ENCODE measurements at places on chromosomes 1 and 21.

GRCh38 chr1:1763657-1764621, 14.3 kb downstream of the NADK start:
- DNase-seq, result no peak

DNA sequence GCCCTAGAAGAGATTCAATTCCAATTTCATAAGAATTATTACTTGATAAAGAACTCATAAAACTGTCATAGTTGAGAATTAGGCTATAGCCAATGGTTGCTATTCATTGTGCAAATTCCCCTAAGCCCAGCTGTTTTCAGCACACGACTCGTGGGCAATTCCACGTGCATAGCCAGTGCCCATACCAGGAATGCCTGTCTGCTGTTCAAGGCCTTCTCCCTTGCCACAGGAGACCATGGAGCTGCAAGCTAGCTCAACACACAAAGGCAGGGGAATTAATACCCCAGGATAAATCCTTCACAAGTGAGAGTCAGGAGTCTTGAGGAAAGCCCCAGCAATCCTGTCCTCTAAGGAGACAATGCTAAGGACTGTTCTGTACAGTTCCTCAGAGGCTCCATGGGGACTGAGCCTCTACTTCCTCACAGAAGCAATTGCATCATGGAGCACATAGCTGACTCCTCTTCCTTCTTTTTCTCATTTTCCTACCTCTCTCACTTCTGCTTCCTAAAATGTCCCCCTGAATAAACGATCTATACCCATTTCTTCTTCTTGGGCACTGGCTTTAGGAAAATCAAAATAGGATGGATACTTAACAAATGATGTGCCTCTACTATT, 19.1 kb upstream of the CHRM3 start:
- DNase-seq, result no peak

DNA sequence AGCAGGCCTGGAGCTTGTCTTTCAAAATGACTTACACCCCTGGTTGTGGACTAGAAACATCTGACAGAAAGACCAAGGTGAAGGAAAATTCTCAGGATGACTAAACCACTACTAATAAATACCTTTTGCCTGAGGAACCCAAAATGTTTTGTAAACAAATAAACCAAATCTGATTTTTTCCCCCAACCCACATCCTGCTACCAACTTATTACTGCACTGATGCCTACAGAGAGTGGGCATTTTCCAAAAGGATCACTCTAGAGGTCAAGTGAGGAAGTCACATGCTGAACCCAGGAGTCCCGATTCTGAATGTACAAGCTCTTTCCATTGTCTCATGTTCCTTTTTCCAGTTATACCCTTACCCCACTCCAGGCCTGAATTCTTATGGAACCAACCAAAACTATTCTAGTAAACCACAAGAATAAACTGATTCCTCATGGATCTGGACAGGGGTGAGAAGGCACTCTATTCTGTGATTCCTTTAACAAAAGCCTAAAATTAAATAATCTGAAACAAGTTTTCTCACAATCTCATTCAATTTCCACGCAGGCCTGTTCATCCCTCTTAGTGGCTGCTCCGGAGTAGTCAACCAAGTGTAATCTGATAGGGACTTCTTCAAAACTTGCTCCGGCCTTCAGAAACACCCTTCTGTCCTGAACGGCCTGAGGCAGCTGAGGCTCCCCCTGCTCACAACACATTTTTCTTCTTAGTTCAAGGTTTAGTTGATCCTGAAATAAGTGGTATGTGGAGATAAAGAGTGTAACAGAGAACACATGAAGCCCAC, 1.4 kb downstream of the PI4KB start:
- DNase-seq, result no peak

- DNase-seq, result no peak
Observed at GRCh38 chr1:193014400-193014799, 44.8 kb downstream of the UCHL5 start.

GRCh38 chr1:45306905-45307304, 19.8 kb upstream of the HPDL start:
- DNase-seq, result no peak

DNA sequence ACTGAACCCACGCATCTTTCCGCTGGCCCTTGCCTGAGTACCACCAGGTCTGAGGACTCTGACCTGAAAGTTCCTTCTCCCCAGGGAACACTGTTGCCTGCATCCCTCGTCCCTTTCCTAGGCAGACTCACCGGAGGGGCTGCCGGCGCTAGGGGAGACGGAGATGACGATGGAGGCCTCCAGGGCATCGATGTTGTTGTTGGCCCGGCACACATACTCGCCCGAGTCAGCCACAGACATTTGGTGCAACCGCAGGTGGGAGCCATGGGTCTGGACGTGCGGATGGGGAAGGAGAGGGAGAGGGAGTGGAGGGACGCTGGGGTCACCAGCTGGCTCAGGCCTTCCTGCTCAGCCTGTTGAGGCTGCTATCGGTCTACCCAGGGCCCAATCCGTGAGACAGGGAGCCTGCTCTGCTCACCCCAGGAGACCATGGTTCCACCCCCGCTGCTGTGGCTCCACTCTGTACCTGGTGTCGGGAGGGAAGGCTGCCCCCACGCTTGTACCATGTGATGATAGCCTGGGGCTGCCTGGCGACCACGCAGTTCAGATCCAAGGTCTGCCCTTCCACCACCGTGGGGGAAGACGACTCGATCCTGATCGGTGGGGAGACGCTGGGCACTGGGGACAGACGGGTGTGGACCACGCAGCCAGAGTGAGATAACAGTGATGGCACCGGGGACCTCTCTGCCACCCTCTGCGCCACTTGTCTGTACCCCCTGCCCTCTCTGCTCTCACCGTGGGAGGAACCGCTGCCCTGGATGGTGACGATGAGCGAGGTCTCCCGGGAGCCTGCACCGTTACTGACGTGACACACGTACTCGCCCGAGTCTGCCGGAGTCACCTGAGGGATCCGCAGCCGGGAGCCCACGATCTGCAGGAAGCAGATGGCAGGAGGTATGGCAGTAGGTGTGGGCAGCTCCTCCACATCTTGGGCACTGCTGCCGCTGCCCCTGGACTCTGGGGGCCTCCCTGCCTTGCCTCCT, 35.4 kb downstream of the LDLRAD2 start:
- no peak for DNase-seq

DNA sequence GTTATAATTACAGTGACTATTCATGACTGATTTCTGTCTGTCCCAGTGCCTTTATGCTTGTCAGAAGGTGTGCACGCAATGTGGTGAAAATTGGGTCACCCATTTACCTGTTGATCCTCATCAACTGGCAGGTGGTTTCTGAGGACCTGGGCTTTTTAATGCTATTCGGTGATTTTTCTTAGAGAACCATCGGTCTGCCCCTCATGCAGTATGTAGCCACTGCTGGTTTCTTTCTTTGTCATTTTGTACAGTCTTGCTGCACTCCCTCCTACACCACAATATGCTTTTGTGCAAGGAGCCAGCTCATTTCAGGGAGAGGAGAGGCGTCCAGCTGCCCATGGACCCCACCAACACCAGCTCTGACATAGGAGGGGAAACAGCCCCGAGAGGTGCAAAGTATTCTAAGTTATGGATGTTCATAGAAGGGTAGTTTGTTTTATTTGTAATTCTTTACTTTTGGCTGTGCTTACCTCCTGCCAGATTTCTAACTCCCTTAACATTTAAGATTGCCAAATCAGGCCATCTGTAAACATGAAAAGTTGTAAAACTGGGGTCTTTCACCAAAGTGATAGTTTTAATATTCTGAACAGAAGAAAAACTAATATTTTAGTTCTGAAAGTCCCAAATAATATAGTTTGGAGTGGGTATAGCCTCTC, 325.3 kb downstream of the PTBP2 start:
- no peak for DNase-seq

Data from spinal cord (tissue), 10 donors.